ENCODE measurements at places on chromosomes 1 and 21. TPM values are rescaled to one million over a fixed set of nuclear protein-coding genes. Genes with fewer than 3 reads are reported as not detected.

DNA sequence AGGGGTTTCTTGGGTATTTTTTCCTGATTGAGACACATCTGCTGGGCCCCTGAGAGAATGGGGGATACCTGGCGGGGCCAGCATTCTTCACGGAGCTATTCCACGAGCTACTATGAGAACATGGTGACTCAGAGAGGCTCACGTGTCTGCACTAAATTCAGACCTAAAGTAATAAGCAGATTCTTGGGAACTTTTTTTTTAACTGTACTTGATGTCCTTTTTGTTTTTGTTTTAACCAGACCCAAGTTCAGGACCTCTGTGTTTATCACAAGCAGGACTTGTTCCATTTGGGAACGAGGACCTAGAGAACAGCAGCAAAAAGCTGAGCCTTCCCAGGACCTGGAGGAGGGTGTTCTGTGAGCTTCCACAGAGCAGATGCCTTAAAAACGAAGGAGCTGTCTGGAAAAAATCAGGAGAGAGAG lies 44.0 kb downstream of the EVA1C start:
- no peak overlapping the region for H3K27ac ChIP-seq
- H3K4me3 ChIP-seq: no peak overlapping the region
- no peaks in the 10 kb centered on the region for H3K36me3 ChIP-seq
- no peaks in the 10 kb centered on the region for H3K27me3 ChIP-seq

DNA sequence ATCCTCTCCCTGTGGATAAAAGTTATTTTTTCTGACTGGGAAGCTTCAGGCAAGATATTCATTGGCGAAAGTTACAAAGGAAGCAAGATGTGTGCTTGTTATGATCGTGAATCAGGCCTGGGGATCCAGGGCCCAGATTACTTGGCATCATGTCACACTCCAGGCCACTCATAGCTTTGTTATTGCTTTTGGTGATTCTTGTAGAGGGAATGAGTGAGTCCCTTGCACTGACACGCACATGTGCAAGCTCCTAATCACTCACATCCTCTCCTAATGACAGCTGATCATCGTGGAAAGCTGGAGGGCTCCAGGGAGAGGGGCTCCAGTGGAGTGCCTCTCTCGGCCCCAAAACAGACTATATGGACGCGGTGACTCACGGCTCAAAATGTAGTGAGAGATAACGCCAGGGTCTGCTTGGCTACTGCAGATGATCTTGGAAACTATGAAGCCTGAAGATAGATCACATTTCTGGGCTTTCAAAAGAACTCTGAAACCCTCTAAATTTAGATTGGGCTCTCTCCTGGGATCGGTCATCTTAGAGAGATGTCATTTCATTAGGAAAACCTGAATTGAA lies 481.1 kb upstream of the USP24 start:
- no peaks in the 10 kb centered on the region for H3K27me3 ChIP-seq
- no peak overlapping the region for H3K27ac ChIP-seq
- H3K4me1 ChIP-seq: peaks cover 18% of the 10 kb centered on the region
- no peak for DNase-seq

- peak; percentile 29 for DNase-seq
- H3K36me3 ChIP-seq: no peaks in the 10 kb centered on the region
- no peak overlapping the region for H3K27ac ChIP-seq
- H3K4me3 ChIP-seq: no peak overlapping the region
Measured at GRCh38 chr1:30778154-30778978, 20.8 kb upstream of the LAPTM5 start.

DNA sequence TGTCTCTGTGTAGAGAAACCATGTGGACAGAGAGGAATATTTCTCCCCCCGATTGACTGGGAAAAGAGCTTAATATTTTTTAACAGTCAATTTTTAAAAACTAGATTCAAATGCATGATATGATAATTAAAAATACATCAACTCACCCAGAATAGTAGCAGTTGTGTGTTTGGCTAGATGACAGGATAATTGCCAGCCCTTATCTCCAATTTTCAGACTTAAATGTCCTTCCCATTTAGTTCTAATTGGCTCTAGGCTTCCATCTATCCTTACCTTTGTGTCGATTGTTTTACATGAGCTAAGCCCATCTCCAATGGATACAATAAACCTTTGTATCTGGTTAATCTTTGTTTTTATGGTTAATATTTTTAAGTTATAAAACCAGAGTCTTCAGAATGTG lies 23.9 kb upstream of the KIAA0040 start:
- H3K27me3 ChIP-seq: no peaks in the 10 kb centered on the region
- no peak overlapping the region for H3K4me3 ChIP-seq
- no peak for DNase-seq
- H3K4me1 ChIP-seq: no peaks in the 10 kb centered on the region

Gene SPRR1B
- total RNA-seq: not detected

Gene PEX10
- 26.5 TPM for total RNA-seq

Gene OR2L2
- total RNA-seq: not detected

All from body of pancreas (tissue), 4 donors.